ENCODE measurements at places on chromosomes 3 and 15.

DNA sequence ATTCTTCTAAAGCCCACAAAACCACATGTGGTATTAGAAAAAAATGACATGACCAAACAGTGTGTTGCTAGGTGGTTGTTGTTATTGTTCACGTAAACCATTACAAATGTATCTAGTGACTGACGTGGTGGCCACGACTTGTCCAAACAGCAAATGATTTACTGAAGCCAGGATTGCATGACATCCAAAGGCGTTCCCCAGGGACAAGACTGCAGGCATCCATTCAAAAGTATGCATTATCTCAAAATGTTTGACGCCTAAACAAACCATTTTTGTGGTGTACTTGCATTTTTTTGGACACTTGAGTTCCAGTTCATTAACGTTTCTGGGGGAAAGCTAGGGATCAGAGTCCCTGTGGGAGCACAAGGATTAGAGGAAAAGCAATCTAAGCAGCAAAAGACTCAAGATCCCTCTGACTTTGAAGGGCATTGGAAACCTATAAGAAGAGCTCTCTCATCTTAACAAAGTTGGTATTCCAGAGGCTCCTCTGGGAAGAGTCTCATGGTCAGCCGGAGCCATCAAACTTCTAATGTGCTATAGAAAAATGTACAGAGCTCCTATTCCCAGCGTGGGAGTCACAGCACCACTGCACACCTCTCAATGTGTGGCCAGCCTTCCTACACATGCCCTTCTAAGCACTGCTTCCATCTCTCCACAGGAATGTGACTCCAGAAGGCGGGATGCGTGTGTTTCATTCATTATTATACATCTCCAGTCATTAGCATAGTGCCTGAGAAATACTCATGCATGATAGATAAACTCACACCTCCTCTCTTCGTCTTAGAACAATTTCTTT, 62.9 kb downstream of the FBN1 start:
- DNase-seq, result no peak

- DNase-seq, result no peak
Observed at GRCh38 chr3:111947231-111947630, 31.6 kb upstream of the ABHD10 start.

DNA sequence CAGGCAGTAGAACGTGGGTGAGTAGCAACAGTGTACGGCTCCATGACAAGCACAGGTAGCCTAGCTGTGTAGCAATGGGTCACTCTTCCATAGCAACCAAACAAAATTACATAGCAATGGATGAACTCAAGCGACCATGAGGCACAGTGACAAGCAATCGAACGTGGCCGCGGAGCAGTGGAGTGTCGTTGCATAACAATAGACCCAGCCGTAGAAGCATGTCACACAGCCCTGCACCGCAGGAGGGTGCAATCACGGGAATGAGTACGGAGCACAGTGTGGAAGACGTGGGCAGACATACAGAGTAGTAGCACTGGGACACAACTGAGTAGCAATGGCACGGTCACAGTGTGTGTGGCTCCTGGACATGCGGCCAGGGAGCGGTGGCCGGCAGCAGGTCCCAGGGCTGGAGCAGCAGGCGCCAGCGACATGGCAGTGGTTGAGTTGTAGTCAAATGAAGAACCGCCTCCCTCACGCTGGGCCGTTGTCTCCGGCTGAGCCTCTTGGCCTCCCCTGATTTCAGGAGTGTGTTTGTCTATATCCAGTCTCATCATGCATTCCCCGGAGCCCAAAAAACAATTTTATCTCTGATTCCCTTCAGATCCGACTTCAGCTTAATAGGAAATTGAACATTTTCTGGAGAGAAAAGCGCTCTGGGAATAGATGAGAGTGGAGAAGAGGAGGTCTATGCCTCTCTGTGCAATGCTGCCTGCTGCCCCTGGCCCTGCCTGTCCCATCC, 64.1 kb downstream of the CCDC33 start:
- no peak for DNase-seq

DNA sequence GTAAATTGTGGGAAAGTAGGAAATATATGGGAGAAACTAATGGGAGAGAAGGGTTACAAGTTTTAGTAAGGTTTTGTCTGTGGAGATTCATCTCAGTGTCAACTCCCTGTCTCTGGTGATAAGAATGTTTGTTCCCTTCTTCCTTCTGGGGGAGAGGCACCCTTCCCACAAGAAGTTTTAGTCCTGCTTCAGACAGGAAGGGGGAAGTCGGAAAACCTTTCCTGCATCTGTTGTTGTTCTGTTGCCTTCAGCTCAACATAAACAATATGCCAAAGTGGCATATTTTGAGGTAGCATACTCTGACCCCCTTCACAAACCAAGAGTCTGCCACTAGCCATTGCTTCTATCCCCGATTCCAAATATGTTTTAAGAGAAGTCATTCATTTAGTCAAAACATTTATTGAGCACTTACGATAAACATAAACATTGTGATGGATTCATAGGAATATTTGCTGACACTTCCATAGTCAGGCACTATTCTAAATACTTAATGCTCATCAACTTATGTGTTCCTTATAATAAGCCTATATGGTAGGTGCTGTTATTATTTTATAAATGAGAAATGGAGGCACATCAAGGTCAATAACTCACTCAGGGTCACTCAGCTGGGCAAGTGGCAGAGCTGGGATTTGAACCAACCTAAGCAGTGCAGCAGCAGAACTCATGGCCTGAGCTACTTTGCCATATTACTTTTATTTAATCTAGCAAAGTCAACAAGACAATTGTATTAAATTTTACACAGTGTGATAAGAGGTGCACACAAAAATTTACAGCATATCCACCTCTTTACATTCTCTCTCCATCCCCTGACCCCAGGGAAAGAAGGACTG, 34.2 kb upstream of the TIMP4 start:
- no peak for DNase-seq

- DNase-seq, result no peak
Observed at GRCh38 chr3:8366219-8366810, 135.3 kb upstream of the LMCD1 start.

GRCh38 chr3:121883507-121883906, 10.7 kb upstream of the SLC15A2 start:
- no peak for DNase-seq

DNA sequence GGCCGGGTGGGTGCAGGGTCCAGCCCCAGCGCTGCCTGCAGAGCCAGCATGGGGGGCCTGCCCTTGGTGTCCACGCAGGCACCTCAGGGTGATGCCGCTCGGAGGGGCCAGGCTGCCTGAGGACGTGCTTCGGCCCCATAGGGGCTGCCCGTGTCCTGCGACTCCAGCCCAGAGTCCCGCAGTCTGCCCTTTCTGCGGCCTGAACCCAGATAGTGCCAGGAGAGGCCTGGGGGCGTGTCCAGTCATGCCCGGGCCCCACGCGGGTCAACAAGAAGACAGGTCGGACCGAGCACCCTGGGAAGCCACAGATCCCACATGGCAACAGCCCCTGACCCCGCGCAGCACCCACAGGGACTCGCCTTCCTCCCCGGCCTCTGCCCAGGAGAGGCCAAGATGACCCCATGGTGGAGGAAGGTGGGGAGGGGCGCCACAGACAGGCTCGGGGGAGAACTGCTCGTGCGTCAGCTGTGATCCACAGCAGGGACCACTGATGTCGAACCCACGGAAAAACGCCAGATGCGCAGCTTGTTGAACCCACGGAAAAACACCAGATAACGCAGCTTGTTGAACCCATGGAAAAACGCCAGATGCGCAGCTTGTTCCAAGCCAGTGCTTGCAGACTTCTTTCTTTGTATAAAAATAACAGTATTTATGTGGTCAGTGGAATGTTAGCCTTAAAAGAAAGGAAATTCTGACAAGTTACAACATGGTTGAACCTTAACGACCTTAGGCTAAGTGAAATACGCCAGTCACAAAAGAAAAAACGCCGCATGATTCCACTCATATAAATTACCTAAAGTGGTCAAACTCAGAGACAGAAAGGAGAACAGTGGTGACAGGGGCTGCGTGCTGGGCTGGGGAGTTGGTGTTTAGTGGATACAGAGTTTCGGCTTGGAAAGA, 28.5 kb downstream of the CYFIP1 start:
- DNase-seq, result no peak

DNA sequence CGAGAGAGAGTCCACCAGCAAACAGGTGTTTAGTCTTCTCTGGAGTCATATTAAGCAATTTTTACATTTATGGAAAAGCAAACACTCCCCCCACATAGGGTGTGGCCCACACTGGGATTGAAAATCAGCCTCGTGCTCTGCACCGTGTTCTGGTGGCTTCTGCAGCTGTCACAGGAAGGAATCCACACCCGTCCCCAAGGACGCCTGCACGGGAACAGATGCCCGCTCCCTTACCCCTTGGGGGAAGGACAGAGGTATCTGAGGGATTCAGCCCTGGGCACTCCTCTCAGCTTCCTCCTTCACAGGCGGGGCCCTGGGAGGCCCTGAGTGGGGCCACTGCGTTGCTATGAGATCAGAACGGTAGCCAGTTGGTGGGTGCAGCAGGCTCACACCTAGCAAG, 27.8 kb downstream of the LIPC start:
- DNase-seq, result no peak

DNA sequence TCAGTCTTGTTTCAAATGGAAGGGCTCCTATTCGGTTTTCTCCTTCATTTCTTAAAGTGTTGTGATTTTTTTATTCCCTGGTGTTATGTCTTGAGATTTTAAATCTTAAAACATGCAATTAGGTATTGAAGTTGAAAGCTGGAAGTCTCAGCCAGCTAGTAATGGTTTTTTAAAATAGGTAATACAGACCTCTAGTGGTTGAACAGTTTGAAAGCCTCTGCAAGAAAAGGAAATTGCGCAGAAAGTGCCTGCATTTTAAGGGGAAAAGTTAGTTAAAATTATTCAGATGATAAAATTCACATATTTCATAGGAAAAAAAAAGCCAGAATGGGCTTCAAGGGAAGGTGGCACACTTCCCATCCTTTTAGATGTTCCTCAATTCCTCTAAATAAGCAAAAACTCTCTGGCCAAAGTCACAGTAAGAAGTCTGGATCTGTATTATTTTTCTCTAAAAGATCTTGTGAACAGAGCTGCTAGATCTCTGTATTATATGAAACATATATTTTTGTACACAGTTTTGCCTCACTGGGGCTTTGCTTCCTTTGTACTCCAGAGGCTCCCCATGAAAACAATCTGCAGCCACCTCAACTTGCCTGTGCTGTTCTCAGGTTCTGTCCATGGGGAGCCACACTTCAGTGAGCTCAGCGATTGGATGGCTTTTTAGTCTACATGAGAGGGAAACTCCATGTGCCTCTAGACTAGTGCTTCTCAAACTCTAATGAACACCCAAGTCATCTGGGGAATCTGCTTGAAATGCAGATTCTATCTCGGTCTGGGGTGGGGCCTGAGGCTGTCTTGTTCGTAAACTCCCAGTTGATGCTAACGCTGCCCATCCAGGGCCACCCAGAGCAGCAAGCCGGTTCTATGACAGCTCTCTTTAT, 21.5 kb downstream of the AGTR1 start:
- no peak for DNase-seq

- DNase-seq, result no peak
Observed at GRCh38 chr3:183182073-183182472, 19.5 kb upstream of the LAMP3 start.

GRCh38 chr3:52882377-52882776, 15.0 kb downstream of the STIMATE start:
- DNase-seq, result no peak

DNA sequence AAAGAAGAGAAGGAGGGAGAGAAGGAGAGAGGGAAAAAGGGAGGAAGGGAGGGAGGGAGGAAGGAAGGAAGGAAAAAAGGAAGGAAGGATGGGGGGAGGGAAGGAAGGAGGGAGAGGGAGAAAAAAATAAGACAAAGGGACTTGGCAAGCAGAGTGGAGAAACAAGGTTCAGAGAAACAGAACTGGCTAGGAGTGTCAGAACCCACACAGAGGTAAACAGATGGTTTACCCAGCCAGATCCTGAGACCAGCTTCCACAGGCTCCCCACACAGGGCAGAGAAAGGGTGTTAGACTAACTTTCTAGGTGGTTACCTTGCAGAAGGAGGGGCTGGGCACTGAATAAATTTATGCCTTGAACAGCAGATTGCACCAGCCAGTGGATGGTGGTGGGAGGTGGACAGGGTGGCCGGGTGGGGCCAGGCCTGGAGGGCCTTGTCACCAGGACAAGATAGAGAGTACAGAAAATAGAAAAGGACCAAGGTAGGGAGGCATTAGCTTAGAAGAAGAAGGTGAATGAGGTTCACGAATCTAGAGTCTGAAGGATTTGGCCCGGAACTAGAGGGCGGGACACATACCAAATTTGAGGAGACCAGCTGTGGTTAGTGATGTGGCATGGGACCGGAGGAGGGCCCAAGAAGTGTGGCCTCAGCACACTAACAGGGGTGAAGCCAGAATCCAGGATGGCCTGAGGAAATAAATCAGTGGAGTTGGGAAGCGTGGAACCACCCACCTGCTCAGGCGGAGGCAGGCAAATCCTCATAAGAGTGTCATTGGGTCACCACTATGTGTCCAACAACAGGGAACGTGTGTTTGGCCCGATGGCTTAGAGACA, 1.2 kb upstream of the TM4SF1 start:
- no peak for DNase-seq

DNA sequence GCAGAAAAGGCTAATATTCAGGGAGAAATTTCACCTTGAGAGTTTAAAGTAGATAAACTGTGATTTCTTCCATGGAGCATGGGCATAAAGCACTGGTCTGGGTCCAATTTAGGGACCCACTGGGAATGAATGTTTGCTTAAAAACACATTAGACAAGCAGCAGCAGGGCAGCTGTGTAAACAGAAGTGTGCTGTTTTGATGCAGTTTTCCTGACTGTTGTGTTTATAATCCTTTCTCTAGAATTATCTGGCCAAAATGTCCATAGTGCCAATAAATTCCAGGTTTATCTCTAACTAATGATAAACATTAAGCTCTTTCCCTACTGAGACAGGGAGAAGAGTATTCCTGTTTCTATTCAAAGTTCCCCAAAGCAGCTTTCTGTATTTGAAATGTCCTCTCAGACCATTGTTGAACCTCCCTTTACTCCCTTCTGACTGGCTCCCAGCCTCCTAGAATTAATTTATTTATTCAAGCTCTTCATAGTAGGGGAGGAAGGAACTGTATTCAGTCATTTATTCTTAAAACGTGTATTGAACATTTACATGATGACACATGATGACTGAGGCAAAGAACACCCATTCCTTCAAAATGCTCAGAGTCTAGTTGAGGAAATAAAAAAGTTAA, 7.0 kb upstream of the TM4SF18 start:
- DNase-seq, result no peak

Data from stimulated activated CD4-positive, alpha-beta T cell treated with anti-CD3 and anti-CD28 coated beads, Interleukin-15, amount 100 ng/mL, for 48 hours (primary cell).